Right lobe of liver (tissue), 6 donors: ENCODE measurements at places on chromosomes 16 and 17.

- H3K4me3 ChIP-seq = no peak overlapping the region
- peaks cover 82% of the 10 kb centered on the region for H3K36me3 ChIP-seq
- H3K27ac ChIP-seq = no peak overlapping the region
- H3K27me3 ChIP-seq = no peaks in the 10 kb centered on the region
- H3K4me1 ChIP-seq = peaks cover 13% of the 10 kb centered on the region
Observed at GRCh38 chr17:29103341-29103740, 60.4 kb downstream of the PIPOX start.

- no peak overlapping the region for H3K27ac ChIP-seq
- no peaks in the 10 kb centered on the region for H3K4me1 ChIP-seq
- H3K4me3 ChIP-seq = no peak overlapping the region
Observed at GRCh38 chr16:86515777-86516622, 5.7 kb downstream of the FOXF1 start.

- H3K36me3 ChIP-seq = no peaks in the 10 kb centered on the region
- peaks cover 24% of the 10 kb centered on the region for H3K4me1 ChIP-seq
- H3K27me3 ChIP-seq = no peaks in the 10 kb centered on the region
- DNase-seq = peak; percentile 74
Observed at GRCh38 chr16:585351-585750, 4.5 kb upstream of the RAB40C start.

- no peak overlapping the region for H3K27ac ChIP-seq
- H3K36me3 ChIP-seq = peaks cover 68% of the 10 kb centered on the region
- DNase-seq = no peak
- H3K27me3 ChIP-seq = no peaks in the 10 kb centered on the region
- no peaks in the 10 kb centered on the region for H3K4me1 ChIP-seq
Observed at GRCh38 chr16:48300391-48300856, 53.1 kb upstream of the ABCC11 start.

- no peak overlapping the region for H3K27ac ChIP-seq
- H3K4me3 ChIP-seq = no peak overlapping the region
- DNase-seq = no peak
- H3K27me3 ChIP-seq = no peaks in the 10 kb centered on the region
- no peaks in the 10 kb centered on the region for H3K4me1 ChIP-seq
Observed at GRCh38 chr16:80375973-80376372, 164.8 kb upstream of the DYNLRB2 start.

- peaks cover 25% of the 10 kb centered on the region for H3K4me1 ChIP-seq
- DNase-seq = no peak
- H3K27ac ChIP-seq = peak overlapping the region; percentile 24
- H3K27me3 ChIP-seq = peaks cover 39% of the 10 kb centered on the region
- no peak overlapping the region for H3K4me3 ChIP-seq
Observed at GRCh38 chr17:79776376-79777119, 1.4 kb upstream of the CBX2 start.

DNA sequence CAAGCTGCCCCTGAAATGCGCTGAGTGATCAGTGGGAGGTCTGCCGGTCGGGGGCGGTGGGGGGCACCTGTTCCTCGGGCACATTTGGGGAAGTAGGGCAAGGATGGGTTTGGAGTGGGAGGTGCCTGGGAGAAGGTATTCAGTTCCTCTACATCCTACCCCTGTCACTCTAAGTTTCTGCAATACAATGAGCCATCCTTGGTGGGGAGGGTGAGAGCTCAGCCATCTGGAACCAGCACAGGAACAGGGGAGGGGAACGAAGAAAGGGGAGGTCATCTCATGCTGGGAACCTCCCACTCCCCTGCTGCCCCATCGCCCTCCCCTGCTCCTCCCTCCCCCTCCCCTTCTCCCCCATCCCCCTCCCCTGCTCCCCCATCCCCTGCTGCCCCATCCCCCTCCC is 4.2 kb downstream of the DPH1 start:
- no peak for DNase-seq
- no peaks in the 10 kb centered on the region for H3K27me3 ChIP-seq
- peaks cover 15% of the 10 kb centered on the region for H3K36me3 ChIP-seq
- no peak overlapping the region for H3K27ac ChIP-seq

- H3K36me3 ChIP-seq = no peaks in the 10 kb centered on the region
- H3K4me1 ChIP-seq = no peaks in the 10 kb centered on the region
- H3K27ac ChIP-seq = no peak overlapping the region
- H3K27me3 ChIP-seq = no peaks in the 10 kb centered on the region
Observed at GRCh38 chr16:31298958-31299357, 39.2 kb downstream of the ITGAM start.

GRCh38 chr17:73710095-73710592 is 65.9 kb upstream of the SDK2 start:
- H3K27me3 ChIP-seq = no peaks in the 10 kb centered on the region
- H3K4me3 ChIP-seq = no peak overlapping the region
- no peak overlapping the region for H3K27ac ChIP-seq

GRCh38 chr17:8614988-8615387 is 15.5 kb downstream of the MYH10 start:
- no peak for DNase-seq
- peaks cover 5% of the 10 kb centered on the region for H3K4me1 ChIP-seq
- H3K4me3 ChIP-seq = no peak overlapping the region
- H3K27me3 ChIP-seq = no peaks in the 10 kb centered on the region

- H3K36me3 ChIP-seq = no peaks in the 10 kb centered on the region
- H3K27ac ChIP-seq = peak overlapping the region; percentile 26
- H3K27me3 ChIP-seq = no peaks in the 10 kb centered on the region
Observed at GRCh38 chr17:76492123-76492988, 8.9 kb downstream of the RHBDF2 start.

- no peaks in the 10 kb centered on the region for H3K27me3 ChIP-seq
- H3K36me3 ChIP-seq = no peaks in the 10 kb centered on the region
- no peaks in the 10 kb centered on the region for H3K4me1 ChIP-seq
- no peak overlapping the region for H3K27ac ChIP-seq
- DNase-seq = peak; percentile 43
Observed at GRCh38 chr17:76398523-76399174, 14.2 kb downstream of the SPHK1 start.

DNA sequence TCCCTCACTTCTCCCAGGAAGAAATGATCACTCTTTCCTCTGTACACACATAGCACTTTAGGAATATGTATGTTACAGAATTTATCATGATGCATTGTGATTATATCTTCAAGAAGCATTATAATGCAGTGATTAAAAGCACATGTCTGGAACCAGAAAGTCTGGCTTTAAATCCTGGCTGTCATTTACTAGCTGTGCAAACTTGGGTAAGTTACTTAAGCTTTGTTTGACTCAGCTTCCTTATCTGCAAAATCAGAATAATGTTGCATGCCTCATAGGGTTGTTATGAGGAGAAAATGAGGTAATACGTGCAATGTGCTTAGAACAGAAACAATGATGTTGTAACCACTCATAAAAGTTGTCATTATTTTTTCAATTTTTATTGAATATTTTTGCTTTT is 156.3 kb upstream of the ZKSCAN2 start:
- DNase-seq = no peak
- no peak overlapping the region for H3K27ac ChIP-seq
- no peak overlapping the region for H3K4me3 ChIP-seq
- no peaks in the 10 kb centered on the region for H3K27me3 ChIP-seq
- no peaks in the 10 kb centered on the region for H3K36me3 ChIP-seq
- H3K4me1 ChIP-seq = no peaks in the 10 kb centered on the region

DNA sequence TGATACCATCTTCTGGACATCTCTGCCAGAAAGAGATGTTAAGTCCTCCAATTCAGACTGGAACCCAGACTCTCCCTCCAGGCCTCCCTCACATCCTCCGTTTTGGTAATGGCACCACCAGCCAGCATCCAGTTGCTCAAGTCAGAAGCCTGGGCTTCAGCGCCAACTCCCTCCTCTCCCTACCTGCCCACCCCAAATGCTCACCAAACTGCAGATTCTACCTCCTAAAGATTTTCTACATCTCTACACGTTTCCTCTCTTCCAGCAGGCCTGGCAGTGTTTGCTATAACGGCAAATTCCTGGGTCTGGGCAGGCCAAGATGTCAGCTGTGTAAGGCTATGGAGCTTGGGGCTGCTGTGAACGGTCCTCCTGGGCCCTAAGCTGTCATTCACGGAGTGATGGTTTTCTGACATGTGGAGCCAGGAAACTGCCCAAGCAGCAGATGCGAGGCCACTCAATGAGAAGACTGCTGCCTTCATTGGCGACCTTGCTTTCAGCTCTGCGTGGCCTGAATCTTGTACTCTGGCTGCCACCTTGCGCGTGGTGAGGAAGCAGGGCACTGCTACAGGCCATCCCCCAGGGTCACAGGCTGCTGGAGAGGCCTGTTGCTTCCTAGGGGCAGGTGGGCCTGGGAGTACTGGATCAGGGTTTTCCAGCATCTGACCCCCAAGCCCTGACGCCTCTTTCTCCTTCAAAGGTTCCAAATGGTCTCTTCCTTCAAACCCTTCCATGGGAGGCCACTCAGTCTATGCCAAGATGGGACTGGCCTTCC is 37.7 kb downstream of the TBX4 start:
- no peaks in the 10 kb centered on the region for H3K27me3 ChIP-seq
- no peak overlapping the region for H3K27ac ChIP-seq
- no peak overlapping the region for H3K4me3 ChIP-seq

DNA sequence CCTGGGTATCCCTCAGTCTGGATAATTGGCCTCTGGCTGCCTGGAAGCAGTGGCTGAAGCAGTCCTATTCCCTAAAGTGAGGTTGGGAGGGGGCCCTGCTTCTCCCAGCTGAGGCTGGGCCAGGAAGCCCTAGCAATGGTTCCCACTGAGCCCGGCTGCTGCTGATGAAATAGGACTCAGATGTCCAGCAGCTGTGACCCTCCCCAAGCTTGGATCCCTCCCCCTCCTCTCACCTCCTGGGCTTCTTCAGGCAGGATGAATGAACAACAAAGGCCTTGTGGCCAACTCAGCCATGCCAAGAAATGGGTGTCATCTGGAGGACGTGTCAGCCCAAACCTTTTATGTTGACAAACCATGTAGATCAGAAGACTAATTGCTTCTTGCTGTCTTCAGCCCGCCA is 42.0 kb downstream of the AXIN2 start:
- H3K4me3 ChIP-seq = no peak overlapping the region
- H3K27ac ChIP-seq = no peak overlapping the region
- DNase-seq = no peak
- H3K36me3 ChIP-seq = no peaks in the 10 kb centered on the region
- no peaks in the 10 kb centered on the region for H3K27me3 ChIP-seq

GRCh38 chr16:24609740-24610415 is 70.5 kb downstream of the RBBP6 start:
- no peaks in the 10 kb centered on the region for H3K36me3 ChIP-seq
- peaks cover 3% of the 10 kb centered on the region for H3K27me3 ChIP-seq
- H3K4me1 ChIP-seq = no peaks in the 10 kb centered on the region
- H3K27ac ChIP-seq = no peak overlapping the region
- H3K4me3 ChIP-seq = no peak overlapping the region

DNA sequence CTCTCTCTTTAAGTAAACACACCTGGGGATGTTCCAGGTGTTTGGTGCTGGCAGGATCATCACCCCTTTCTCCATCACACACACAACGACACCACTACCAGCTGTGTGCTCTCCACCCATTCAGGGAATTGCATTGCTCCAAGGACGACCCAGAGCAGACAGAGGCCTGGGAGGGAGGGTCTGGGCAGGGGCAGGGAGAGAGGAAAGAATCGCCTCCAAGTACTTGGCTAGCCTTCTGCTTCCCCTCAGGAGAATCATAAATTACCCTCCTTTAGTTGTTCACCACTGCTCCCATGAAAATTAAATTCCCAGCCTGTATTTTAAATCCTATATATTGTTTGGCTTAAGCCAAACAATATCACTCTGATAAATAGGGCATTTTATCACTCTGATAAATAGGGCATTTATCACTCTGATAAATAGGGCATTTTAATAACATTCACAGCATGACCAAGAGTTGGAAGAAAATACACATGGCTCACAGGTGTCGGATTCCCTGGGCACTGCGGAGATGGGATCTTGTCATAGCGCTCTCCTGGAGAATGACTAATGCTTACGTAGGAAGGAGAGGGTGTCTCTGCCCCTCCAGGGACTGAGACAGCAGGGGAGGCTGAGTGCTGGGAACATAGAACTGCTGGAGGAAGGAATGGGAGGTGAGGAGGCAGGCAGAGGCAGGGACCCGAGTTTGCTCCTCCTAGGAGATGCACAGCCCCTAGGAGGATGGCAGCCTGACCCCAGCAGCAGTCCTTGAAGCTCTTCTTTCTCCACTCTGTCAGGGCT is 673.6 kb downstream of the HS3ST4 start:
- H3K4me1 ChIP-seq = no peaks in the 10 kb centered on the region
- no peaks in the 10 kb centered on the region for H3K36me3 ChIP-seq
- no peak for DNase-seq

- no peak overlapping the region for H3K4me3 ChIP-seq
- no peaks in the 10 kb centered on the region for H3K27me3 ChIP-seq
- H3K27ac ChIP-seq = no peak overlapping the region
- no peaks in the 10 kb centered on the region for H3K4me1 ChIP-seq
- H3K36me3 ChIP-seq = peaks cover 2% of the 10 kb centered on the region
Observed at GRCh38 chr17:40290629-40291280, 3.1 kb downstream of the CDC6 start.

- DNase-seq = no peak
- no peak overlapping the region for H3K4me3 ChIP-seq
- H3K27ac ChIP-seq = no peak overlapping the region
Observed at GRCh38 chr16:63466-63865, 9.0 kb downstream of the RHBDF1 start.

- no peaks in the 10 kb centered on the region for H3K4me1 ChIP-seq
- H3K27ac ChIP-seq = no peak overlapping the region
- H3K4me3 ChIP-seq = no peak overlapping the region
- H3K36me3 ChIP-seq = no peaks in the 10 kb centered on the region
Observed at GRCh38 chr17:61047515-61047914, 352.1 kb upstream of the TBX2 start.

DNA sequence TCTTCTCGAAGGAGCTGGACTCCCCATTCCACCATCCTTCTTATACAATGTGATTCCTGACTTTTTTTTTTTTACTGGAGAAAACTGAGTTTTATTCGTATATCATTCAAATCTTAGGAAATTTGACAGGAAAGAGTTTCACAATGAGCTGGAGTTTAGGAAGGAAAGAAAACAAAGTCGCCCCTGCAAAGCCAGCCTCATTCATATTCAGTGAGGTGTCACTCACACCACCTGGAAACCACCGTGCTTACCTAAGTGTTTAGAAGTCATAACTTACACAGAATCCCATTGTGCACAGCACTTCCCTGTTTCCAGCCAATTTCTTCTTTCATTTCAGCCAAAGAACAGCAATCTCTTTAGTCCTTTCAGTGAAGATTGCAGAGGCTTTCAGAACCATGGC is 90.3 kb upstream of the CHMP6 start:
- no peak overlapping the region for H3K4me3 ChIP-seq
- DNase-seq = no peak
- no peaks in the 10 kb centered on the region for H3K27me3 ChIP-seq
- no peaks in the 10 kb centered on the region for H3K4me1 ChIP-seq

GRCh38 chr16:69366431-69366830 is 14.8 kb upstream of the TMED6 start:
- no peaks in the 10 kb centered on the region for H3K27me3 ChIP-seq
- H3K4me1 ChIP-seq = no peaks in the 10 kb centered on the region
- H3K4me3 ChIP-seq = no peak overlapping the region
- peaks cover 35% of the 10 kb centered on the region for H3K36me3 ChIP-seq
- no peak for DNase-seq

DNA sequence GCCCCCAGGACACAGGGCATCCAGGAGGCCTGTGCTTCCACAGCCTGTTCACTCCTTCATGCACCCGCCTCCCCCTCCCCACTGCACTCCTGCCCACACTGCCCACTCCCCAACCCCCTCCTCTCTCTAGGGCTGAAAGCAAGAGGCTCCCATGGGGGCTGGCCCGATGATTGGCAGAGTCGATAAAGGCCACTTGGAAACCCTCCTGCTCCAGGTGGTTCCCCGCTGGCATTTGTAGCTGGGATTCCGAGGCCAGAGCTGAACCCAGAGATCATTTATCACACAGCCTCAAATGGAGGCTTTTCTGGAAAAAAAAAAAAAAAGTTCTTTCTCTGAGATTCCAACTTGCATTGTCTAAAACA is 74.1 kb downstream of the SREBF1 start:
- no peak overlapping the region for H3K4me3 ChIP-seq
- H3K36me3 ChIP-seq = no peaks in the 10 kb centered on the region
- no peak overlapping the region for H3K27ac ChIP-seq
- no peaks in the 10 kb centered on the region for H3K27me3 ChIP-seq
